EH (cell line): ENCODE measurements at places on chromosomes 12 and 14.

- no peak for DNase-seq
Measured at GRCh38 chr12:29374913-29375312, 6.1 kb downstream of the ERGIC2 start.

DNA sequence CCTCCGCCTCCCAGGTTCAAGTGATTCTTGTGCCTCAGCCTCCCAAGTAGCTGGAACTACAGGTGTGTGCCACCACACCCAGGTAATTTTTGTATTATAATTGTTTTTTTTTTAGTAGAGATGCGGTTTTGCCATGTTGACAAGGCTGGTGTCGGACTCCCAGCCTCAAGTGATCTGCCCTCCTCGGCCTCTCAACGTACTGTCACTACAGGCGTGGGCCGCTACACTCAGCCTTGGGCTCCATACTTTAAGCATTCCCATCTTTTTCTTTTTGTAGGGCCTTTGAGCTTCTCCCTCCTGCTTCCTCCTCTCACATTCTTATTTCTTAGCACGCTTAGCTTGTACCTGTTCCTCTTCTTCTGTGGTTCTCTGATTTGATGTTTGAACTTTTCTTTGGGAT, 62.8 kb downstream of the SERPINA3 start:
- no peak for DNase-seq

DNA sequence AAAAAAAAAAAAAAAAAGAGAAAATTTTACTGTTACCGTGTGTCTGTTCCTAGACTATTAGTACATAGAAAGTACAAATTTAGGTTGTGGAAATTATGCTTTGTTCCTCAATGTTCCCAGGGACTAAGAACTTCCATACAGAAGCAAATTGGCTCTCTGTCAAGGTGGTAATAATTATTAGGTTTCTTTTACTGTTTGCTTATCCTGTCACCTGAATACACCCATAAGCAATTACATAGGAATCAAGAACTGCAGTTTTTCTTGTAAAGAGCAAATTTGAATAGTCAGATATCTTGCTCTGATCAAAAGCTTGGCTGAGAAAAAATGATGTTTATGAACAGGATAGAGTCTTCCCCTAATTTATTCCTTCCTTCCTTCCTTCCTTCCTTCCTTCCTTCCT, 191.2 kb downstream of the AEBP2 start:
- no peak for DNase-seq

- DNase-seq = no peak
Measured at GRCh38 chr12:67245571-67245970, 23.6 kb upstream of the CAND1 start.

DNA sequence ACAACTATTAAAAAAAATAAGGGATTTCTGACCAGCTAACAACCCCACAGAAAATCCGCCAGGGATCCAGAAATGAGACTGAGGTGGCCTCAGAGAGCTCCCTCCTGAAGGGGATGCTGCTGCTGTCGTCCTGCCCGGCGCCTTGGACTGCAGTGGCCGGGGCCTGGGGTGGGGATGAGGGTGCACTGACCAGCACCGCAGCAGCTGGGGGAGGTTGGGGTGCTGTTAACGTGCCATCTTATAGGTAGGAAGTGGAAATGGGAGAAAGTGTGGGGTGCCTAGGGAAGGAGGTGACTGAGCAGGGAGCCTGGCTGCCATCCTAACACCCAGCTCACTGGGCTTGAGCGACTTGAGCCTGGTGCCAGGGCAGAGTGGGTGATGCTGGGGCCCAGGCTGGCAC, 32.0 kb downstream of the DDX11 start:
- DNase-seq = no peak

DNA sequence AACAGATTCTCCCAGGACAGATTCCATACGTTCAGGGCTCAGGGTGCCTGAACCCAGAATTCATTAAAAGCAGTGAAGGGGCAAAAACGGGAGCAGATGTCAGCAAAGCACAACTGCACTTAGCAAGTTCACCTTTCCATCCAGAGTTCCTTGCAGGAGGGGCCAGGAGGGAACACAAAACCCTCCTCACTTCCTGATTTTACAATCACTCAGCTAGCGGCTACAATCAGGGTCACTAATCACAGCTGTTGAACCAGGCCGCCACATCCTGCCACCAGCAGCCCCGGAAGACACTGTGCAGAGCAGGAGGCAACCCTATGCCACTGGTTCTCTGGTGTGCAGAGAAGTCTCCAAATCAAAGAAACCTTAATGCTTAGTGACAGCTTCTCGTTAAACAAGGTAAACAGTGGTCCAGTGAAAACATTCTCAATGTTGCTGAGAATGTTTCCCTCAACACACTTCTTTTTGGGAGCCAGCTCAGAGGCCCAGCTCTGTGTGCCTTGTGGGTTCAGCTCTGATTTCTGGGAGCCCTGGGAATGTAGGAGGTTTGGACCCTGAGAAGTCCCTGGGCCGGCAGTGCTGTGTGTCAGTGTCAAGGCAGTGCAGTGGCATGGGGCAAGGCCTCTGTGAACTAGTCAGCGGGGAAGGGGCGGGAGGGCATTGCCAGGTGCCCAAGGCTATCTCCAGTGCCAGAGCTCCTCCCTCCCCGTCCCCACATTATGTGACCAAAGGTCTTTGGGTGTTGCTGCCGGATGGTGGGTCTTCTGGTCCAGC, 54.5 kb downstream of the VCPKMT start:
- peak; percentile 77 for DNase-seq

- DNase-seq = peak; percentile 23
Measured at GRCh38 chr12:123807670-123808069, 45.6 kb downstream of the DNAH10 start.

DNA sequence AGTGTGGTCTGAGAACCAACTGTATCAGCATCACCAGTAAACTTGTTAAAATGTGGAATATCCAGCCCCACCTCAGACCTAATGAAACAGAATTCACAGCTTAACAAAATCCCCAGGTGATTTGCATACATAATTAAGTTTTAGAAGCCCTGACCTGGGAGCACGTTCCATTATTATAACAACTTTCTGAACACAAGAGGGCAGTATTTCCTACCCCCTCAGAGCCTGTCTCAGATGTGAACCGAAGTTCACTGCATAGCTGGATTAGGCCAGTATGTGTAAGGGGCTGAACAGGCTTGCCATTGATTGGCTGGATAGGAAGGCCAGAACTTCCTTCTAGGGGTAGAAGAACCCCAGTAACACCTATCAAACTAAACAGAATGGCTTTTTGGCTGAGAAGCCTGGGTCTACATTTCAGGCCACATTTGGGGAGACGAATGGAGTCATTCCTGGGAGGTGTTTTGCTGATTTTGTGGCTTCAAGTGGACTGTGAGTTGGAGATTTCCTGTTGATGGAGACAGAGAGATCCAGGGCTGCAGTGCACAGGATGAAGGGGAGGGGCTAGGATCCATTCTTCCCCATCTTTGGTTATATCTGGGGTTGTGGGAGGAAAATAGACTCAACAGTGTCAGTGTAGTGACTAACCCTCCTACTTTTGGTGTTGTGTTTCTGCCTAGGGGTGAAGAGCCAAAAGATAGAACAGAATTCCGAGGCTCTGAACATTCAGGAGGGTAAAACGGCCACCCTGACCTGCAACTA, 94.7 kb upstream of the OR4E1 start:
- DNase-seq = no peak

DNA sequence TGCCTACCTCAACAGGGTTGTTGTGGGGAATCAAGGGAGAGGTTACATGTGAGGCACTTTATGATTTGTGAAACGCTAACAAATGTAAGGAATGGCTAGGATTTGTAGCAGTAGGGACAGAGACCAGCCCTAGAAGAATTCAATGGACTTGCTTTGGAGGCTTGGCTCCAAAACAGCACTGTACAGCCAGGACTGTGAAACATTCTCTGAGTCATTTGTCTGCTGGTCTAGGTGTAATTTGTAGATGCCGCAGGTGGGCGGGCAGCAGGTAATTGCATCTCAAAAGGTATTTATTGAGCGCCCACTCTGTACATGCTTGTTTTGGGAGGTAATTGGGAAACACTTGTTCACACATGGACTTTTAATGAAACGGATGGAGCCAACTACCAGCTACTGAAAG, 11.4 kb downstream of the SLC7A8 start:
- DNase-seq = no peak

GRCh38 chr12:100463661-100464060, 10.0 kb upstream of the NR1H4 start:
- DNase-seq = no peak

- DNase-seq = peak; percentile 79
Measured at GRCh38 chr12:12560587-12561370, 1.9 kb downstream of the DUSP16 start.

DNA sequence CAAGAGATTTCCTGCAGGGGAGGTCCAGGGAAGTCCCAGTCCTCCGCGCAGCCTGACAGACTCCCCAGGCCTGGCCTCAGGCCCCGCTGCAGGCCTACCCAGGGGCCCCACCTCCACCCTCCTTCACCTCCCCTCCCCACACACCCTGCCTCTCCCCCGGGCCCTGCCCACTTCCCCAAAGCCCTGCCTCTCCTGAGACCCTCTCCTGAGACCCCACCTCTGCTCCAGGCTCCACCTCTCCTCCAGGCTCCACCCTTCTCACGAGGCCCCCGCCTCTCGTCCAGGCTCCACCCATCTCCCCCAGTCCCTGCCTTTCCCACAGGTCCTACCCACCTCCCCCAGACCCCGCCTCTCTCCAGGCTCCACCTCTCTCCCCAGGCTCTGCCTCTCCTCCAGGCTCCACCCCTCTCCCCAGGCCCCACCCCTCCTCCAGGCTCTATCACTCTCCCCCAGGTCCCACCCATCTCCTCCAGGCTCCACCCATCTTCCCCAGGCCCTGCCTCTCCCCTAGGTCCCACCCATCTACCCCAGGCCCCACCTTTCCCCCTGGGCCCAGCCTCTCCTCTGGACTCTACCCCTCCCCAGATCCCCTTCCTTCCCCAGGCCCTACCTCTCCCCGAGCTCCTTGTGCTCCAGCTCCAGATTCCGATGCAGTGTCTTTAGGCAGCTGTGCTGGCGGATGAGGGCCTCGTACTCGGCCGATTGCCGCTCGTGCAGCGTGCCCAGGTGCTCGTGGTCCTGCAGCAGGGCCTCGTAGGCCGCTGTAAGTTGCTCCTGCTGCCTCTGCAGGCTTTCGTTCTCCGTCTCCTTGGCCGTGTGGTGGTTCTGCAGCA, 58.8 kb upstream of the GPR68 start:
- peak; percentile 25 for DNase-seq
